ENCODE measurements at places on chromosomes 3 and 15.

DNA sequence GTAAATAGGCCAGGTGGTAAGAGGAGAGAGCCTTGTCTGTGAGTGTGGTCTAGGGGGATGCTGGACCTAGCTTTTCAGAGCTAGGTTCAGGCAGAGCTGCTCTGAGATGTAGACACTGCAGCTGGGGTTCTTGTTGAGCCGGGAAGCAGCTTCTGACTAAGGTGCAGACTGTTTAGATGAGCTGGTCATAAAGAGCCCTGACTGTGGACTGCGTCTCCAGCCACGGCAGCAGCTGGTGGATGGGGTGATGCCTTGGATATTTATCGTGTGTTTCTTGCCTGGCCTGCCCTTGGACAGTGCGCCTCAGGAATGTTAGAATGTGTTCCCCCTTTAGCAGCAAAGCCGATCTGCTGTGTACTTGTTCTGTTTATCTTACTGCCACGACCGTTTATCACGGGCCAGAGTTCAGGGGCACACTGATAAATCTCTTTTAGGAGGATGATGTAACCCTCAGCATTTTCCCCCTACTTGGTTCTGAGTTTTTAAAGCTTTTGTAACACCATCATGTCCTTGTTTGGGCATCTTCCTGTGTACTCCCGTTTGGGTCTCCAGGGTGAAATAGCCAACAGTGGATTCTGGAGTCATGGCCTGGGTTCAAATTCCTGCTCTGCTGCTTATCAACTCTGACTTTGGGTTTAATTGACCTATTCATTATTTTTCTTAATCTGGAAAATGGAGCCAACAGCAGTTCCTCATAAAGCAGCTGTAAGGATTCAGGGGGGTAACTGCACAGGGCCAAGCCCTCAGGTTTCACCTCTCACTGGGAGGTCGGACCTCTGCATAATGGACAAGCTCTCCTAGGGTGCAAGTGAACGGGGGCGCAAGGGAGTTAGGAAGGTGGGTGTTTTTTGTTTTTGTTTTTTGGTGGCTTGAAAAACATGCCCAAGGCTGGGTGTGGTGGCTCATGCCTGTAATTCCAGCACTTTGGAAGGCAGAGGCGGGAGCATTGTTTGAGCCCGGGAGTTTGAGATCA is 51.4 kb downstream of the FLNB start:
- no peak for DNase-seq

DNA sequence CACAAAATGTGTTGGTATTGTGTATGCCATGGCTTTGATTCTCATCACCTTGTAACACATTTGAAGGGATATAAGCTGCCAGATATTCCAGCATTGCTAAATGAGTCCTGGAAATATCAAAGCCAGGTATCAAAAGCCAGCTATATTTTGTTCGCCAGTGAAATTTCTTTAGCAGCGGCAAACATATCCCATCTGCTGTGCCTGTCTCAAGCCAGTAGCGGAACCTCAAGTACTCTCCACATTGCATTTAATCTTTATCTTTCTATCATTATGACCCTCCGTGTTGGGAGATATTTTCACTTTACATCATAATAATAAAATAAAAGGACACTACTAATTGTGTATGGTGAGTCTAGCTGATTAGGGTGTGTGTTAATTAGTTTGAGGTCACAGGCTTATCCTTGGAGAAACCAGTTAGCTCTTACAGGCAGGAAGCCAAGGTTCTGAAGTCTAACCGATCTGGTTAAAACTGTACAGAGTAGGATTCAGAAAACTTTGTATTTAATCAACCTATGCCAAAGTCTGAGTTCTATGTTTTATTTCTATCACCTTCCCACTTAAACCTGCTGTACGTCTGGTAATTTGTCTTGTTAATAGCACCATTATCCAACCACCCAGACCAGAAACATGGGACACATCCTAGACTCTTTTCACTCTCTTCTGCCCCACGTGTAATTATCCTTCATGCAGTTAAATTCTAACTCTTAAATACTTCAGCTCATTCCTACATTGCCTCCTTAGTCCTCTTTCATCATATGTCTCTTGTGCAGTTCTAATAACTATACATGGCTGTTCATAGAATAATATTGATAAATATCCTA is 14.5 kb downstream of the TIPARP start:
- DNase-seq: no peak

- DNase-seq: no peak
Observed at GRCh38 chr3:12822725-12823373, 18.5 kb downstream of the RPL32 start.

GRCh38 chr3:150075417-150075865 is 104.7 kb upstream of the PFN2 start:
- no peak for DNase-seq

DNA sequence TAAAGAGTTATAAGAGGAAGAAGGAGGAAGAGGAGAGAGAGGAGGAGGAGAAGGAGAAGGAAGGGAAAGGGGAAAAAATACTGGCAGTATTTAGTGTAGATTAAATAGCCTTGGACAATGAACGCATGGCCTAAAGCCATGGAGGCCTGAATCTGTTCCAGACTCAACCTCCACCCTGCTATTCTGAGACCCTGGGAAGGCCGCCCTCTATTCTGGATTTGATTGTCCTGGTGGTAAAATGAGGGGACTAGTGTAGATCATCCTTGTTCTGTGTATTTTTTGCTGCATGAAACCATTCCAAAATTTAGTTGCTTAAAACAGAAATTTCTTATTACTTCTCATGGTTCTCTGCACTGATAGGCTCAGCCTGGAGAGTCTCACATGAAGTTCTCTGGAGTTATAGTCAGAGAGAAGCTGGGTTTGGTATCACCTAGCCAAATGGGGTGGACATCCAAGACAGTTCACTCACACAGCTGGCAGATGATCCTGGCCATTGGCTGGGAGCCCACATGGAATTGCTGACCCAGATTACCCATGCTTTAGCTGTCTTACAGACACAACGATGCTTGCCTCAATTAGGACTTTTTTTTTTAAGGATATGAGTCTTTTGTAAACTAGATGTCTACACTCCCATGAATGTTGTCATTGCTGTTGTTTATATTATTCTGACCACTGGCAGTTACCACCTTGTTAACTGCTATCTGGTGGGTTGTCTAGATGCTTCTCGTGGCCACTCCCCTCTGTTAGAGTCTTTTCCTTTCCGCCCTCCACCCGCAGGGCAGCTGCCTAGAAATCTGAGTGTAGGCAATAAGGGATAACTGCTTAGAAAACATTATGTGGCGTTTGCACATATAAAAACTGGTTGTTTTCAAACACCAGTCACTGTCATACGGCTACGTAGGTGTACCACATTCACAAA is 149.9 kb downstream of the SST start:
- DNase-seq: no peak

DNA sequence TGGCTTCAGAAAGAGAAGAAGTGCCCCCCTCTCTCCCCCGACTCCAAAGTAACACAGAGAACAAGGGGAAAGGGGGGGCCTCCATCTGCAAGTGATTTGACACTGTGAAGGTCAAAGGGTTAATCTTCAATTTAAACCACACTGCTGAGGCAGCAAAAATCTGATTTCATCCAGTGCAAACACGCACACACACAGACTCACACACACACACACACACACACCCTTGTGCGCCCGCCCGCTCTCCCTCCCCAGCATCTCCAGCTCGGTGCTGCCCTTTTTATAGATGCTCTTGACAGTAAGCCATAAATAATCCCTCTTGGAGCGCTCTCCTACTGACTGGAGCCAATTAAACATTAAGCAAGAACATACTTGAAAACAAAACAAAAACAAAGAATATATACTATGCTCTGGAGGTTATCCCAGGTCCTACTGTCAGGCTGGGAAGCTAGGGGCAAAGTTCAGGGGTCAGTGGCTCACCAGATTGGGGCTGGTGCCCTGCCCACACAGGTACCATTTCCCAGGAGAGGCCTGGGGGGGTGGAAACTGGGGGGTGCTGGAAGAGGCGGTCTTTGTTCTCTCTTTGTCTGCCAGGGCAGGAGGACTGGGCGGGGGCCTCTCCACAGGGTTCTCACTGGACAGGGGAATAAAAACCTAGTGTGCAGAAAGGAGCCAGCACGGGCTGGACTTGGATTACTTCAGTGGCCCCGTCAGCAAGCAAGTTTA is 16.3 kb downstream of the BMF start:
- DNase-seq: no peak

DNA sequence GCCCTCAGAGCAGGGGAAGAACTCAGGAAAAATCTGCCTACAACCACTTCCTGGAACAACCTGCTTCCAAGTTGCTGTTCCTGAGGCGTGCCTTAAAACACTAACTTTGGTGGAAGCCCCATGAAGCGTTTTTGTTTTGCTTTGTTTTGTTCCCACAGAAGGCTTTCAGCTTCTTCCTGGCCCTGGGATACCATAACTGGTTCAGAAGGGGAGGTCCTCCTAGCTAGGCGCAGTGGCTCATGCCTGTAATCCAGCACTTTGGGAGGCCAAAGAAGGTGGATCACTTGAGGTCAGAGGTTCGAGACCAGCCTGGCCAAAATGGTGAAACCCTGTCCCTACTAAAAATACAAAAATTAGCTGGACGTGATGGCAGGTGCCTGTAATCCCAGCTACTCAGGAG is 1.2 kb upstream of the IP6K1 start:
- DNase-seq: no peak

GRCh38 chr3:31263897-31264296 is 268.8 kb upstream of the STT3B start:
- no peak for DNase-seq

DNA sequence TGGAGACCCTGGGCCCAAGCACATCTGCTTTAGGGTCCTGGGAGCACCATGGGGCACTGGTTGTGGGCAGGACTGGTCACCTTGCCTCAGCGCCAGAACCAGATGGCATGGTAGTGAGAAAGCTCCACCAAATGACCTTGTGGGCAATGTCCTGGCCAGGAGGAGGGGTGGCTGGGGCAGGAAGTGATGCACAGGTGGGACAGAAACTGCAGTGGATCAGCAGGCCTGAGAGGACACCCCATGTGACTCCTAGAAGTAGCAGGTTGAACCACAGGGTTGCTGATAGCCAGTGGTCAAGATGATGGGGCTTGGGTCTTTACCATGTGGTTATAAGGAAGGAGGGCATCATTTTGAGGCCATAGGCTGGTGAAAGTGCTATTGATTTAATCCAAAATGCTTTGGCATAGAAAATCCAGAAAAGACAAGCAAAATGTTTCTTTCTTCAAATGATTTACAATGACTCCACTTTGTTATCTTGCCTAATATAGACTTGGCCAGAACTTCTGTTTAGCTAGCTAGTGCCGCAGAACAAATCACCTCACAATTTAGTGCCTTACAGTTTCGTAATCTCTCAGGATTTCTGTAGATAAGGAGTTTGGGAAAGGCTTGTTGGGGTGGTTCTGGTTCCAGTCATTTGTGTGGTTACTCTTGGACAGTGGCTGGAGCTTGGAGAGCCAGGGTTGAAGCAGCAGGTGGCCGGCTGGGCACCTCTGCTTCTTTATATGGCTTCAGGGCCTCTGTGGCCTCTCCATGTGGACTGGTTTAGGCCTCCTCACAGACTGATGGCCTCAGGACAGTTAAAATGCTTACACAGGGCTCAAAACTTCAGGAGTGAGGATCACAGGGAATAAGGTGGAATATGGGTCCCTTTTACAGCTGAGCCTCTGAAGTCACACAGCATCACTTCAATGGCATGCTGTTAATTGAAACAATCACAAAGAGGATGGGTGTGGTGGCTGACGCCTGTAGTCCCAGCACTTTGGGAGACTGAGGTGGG is 27.5 kb downstream of the TMEM158 start:
- DNase-seq: no peak

GRCh38 chr3:14847613-14848541 is 29.1 kb downstream of the FGD5 start:
- DNase-seq: no peak

- no peak for DNase-seq
Observed at GRCh38 chr15:81752974-81753373, 292.8 kb downstream of the MEX3B start.

DNA sequence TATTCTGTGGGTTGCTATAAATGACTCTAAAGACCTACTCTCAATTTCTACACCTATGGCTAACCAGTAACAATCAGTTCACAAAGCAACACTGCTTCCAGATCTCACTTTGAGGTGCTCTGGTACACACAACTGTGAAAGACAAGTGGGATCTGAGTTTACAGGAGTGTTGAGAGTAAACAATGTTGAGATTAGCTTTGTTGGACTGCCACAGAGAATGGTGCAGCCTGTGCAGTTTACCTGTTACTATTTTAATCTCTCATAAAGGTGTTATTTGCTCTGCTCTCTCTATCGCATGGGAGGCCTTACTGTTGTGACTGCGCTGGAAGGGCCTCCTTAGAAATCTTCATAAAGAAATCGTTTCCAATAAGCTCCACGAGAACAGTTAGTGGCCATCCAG is 112.0 kb downstream of the SOX2 start:
- no peak for DNase-seq

- DNase-seq: no peak
Observed at GRCh38 chr3:120615847-120616609, 19.9 kb downstream of the NDUFB4 start.

DNA sequence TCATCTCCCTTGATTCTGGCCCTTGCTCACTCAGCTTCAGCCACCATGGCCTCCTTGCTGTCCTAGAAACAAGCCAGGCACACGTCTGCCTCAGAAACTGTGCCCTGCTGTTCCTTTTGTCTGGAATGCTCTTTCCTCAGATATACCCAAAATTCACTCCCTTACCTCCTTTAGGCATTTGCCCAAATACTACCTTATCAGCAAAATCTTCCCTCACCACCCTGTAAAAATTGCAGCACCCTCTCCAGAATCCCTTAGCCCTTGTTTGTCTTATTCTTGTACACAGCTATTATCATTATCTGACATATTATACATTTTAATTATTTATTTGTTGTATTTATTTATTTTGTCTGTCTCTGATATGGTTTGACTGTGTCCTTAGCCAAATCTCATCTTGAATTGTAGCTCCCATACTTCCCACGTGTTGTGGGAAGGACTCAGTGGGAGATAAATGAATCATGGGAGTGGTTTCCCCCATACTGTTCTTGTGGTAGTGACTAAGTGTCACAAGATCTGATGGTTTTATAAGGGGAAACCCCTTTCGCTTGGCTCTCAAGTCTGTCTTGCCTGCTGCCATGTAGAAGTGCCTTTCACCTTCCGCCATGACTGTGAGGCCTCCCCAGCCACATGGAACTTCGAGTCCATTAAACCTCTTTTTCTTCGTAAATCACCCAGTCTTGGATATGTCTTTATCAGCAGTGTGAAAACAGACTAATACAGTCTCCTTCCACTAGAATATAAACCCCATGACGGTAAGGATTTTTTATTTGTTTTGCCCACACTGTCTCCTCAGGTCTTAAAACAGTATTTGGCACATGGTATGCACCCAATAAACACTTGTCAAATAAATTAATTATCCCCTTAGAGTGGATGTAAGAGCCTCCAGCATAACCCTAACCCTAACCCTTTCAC is 60.0 kb upstream of the STT3B start:
- no peak for DNase-seq

DNA sequence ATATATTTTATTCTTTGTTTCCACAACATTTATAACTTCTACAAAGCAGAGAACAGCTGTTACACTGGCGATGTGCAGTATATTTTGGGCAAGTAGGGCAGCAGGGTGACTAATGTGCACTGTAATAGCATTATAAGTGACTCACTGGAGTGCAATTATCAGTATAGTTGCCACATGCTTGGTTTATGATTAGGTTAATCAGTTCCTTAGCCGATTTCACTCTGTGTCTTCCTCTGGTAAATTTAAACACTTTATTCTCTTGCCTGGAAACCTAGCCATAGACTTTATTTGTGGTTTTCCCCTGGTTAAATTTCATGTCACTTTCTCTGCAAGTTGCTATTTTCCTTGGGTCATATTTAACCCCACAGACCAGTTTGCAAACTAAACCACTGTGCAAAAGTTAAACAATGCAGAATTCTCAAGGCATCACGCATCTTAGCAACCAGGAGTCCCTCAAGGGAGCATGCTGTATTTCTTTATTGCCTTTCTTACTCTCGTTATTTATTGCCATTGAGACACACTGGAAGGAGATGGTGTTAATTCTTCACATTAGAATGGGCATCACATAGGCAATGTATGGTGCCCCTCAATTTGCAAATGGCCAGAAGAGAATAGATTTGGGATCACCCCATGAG is 690.2 kb upstream of the DPPA4 start:
- DNase-seq: no peak

Measured in activated naive CD4-positive, alpha-beta T cell (primary cell).